ENCODE measurements at places on chromosomes 5 and 9.

DNA sequence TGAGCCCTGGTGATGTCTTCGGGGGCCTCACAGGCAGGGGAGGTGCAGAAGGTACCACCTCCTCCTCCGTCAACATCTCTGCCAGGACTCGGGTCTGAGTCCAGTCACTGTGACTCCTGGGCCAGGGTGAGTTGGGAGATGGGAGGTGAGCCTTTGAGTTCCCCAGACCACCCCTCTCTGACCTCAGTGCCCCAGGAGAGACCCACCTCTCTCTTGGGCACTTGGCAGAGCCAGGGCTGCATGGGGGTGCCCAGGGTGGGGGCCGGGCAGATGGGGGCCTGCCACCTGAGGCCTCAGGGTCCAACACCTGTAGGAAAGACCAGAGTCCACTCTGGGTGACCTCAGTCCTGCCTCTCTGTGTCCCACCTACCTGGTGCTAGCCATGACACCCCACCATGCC lies 6.8 kb downstream of the KIF12 start:
- DNase-seq = no peak

DNA sequence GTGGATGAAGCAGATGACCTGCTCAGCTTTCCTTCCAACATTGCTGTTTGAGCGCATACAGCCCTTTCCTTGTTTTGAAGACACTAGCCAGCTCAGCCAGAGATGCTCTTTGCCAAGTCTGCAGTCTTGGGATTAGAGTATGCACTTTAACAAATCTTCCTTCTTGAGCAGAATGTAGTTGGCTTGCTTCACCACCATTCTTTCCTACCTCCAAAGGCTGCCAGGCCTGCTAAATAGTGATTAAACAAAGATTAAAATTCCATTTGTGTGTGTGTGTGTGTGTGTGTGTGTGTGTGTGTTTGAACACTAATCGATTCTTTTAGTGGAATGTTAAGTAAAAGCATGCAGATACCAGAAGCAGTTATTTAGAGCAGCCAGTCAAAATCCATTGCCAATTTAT lies 97.6 kb downstream of the GALNT10 start:
- no peak for DNase-seq

GRCh38 chr5:11903614-11904264 lies 507 bp downstream of the CTNND2 start:
- DNase-seq = peak; percentile 31

GRCh38 chr5:23461576-23461975 lies 45.8 kb upstream of the PRDM9 start:
- DNase-seq = no peak

DNA sequence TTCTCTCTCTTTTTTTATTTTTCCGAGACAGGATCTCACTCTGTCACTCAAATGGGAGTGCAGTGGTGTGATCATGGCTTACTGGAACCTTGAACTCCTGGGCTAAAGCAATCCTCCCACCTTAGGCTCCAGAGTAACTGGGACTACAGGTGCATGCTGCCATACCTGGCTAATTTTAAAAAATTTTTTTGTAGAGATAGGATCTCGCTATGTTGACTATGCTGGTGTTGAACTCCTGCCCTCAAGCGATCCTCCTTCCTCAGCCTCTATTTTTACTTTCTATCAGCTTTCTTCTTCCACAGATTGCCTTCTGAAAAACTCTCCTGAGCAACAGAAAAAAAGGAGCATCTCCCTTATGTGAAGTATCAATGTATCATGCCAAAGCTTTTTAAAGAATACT lies 14.1 kb upstream of the ERBIN start:
- no peak for DNase-seq

DNA sequence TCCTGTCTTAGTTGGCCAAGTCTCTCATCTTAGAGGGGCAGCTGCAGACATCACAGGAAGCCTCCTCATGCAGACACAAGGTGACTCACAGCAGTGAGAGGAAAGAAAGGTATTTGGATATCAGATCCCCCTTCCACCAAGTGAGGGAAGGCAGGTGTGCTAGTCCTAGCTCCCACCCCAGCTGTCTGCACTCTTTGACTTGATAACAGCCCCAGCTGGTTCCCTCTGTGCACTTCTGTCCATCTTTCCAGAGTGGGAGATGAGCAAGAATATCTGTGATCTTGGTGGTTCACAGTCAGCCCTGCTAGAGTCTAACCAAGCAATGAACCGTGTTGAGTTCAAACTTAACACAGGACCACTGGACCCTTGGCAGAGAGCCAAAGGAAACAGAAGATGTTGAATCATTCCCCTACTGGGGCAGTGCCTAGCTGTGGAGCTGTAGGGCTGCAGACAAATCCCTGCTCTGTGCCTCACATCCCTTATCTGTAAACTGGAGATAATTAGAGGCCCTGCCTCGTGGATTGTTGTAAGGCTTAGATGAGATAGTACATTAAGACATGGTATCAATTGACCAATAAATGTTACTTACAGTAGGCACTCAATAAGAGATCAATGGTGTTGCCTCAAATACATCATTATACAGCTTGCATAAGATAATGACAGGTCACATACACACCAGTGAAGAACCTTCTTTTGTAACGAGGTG lies 39.1 kb downstream of the SH3RF2 start:
- DNase-seq = no peak

GRCh38 chr5:179265514-179266290 lies 79.6 kb downstream of the ADAMTS2 start:
- DNase-seq = no peak

- no peak for DNase-seq
Measured at GRCh38 chr5:87156631-87157030, 111.1 kb upstream of the RASA1 start.

GRCh38 chr9:65403721-65404120 lies 118.7 kb upstream of the FOXD4L5 start:
- no peak for DNase-seq

DNA sequence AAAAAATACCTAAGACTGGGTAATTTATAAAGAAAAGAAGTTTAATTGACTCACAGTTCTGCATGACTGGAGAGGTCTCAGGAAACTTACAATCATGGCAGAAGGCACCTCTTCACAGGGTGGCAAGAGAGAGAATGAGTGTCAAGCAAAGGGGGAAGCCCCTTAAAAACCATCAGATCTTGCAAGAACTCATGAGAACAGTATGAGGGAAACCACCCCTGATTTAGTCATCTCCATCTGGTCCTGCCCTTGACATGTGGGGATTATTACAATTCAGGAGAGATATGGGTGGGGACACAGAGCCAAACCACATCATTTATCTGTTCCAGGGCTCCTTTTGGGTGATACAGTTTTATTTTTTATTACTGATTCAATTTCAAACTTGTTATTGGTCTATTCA lies 23.2 kb upstream of the ADAMTS16 start:
- no peak for DNase-seq

DNA sequence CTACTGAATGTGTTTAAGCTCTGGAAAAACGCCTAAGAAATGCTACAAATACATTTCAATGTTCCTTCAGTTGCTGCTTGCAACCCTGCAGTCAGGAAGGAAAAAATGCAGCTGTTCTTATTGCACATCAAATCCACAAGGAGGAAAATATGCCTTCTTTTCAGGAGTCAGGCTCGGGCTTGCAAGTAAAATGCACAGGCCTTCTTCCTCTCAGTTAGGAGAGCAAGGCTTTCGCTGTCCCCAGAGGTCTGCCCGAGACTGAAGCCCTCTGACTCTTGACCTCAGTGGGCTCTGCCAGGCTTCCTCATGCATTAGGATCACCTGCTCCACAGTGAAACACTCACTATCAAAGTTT lies 899 bp upstream of the SHC3 start:
- DNase-seq = no peak

DNA sequence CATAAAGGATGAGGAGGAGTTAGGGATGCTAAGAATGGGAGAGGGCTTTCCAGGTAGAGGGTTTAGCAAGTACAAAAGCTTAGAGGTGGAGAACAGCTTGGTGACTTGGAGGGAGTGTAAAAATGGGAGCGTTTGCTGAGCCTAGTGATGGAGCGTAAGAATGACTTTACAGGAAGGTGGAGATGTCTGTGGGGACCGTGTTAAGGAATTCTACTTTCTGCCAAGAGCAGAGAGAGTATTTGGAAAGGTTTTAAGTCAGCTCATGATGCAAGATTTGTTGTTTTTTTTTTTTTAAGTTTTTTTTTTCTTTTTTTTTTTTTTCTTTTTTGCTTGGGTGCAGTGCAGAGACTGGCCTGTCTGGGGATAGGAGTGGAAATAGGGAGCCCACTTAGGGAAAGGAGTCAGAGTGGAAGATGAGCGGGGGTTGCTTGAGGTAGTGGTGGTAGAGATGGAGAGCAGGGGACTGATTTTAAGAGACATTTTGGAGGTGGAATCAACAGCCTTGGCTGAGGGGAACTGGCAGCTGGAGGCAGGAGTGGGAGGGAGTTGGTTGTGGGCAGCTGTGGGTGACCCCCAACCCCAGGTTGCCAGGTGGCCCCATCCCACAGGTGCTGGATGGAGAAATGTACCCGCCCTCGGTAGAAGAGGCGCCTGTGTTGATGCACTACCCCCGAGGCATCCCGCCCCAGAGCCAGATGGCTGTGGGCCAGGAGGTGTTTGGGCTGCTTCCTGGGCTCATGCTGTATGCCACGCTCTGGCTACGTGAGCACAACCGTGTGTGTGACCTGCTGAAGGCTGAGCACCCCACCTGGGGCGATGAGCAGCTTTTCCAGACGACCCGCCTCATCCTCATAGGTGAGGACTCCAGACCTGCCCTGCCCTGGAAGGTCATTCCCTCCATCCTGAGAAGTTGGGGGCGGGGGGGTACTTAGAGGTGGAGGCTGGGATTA lies 12.4 kb downstream of the PTGS1 start:
- DNase-seq = no peak

GRCh38 chr5:107154593-107154992 lies 516.1 kb downstream of the EFNA5 start:
- no peak for DNase-seq

GRCh38 chr5:68367287-68367686 lies 151.7 kb downstream of the PIK3R1 start:
- no peak for DNase-seq

DNA sequence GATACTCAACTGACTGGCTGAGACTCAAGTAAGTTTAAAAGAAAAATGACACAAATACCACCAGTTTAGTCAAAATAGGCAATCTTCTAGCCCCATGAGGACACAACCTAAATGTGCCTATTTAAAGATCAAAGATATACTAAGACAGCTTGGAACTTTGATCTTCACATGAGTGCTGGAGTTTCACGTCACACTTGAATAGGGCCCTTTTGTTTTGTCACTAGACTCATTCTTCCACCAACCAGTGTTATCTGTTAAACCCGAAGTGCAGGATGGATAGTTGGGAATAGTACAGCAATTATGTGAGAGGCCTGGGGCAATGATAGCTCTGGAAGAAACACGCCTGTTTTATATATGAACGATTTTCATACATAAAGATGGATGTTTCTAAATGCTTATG lies 792.8 kb upstream of the NUDT12 start:
- DNase-seq = no peak

DNA sequence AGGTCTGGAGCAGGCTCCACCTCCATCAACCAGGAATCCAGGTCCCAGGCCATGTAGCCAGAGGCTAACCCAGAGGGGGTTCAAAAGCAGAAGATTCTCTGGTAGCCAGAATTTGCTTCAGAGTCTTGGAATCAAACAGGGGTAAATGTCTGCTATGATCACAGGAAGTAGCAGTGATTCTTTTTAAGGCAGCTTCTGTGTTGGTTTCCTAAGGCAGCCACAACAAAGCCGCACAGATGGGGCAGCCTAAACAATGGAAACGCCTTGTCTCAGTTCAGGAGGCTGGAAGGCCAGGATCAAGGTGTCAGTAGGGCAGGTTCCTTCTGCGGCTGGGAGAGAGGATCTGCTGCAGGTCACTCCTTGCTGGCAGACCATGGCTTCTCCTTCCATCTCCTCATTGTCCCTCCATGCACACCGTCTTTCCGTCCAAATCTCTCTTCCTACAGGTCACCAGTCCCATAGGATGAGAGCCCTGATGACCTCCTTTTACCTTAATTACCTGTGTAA lies 167.3 kb downstream of the ROR2 start:
- no peak for DNase-seq

- DNase-seq = no peak
Measured at GRCh38 chr5:41794471-41794870, 75.8 kb downstream of the OXCT1 start.

DNA sequence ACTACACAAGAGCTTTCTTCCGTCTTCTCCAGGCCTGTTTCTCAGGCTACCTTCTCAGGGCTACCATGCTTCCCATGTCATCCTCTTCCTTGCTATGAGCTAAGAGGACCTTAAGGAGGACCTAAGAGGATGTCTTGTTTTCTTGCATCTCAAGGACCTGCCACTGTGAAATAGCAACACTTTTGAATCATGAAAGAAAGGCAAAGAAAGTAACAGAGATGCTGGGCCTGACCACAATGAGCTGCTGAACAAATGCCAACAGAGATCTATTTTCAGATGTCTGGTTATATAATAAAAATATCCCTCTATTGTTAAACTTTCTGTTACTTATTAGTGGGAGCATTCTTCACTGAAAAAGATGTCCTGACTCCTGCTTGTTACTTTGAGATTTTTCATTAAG lies 36.7 kb upstream of the ANXA1 start:
- no peak for DNase-seq

- DNase-seq = no peak
Measured at GRCh38 chr5:114467729-114468128, 105.9 kb downstream of the KCNN2 start.
